ENCODE measurements at places on chromosomes 11 and 22. TPM values are rescaled to one million over a fixed set of nuclear protein-coding genes. Genes with fewer than 3 reads are reported as not detected.

FJX1 gene
- 6.1 TPM for polyA plus RNA-seq

LRRC56 gene
- polyA plus RNA-seq = 1.5 TPM

SEPTIN3 gene
- 0.06 TPM for polyA plus RNA-seq

NNMT gene
- 724 TPM for polyA plus RNA-seq

ADM2 gene
- polyA plus RNA-seq = 16.0 TPM

SBF1 gene
- 34.7 TPM for polyA plus RNA-seq

CREB3L1 gene
- 21.5 TPM for polyA plus RNA-seq

CSNK2A3 gene
- polyA plus RNA-seq = 1.3 TPM

GPR137 gene
- 33.7 TPM for polyA plus RNA-seq

ART5 gene
- polyA plus RNA-seq = 0.38 TPM

GLYATL1 gene
- 0.26 TPM for polyA plus RNA-seq

BIK gene
- polyA plus RNA-seq = 0.09 TPM

DNAJB7 gene
- not detected for polyA plus RNA-seq

MRPL21 gene
- 57.2 TPM for polyA plus RNA-seq

KDM4E gene
- polyA plus RNA-seq = not detected

RIBC2 gene
- 0.58 TPM for polyA plus RNA-seq

ZNF280A gene
- polyA plus RNA-seq = not detected
